ENCODE measurements at places on chromosomes 11 and 22.

GRCh38 chr22:43537019-43537585, 125.3 kb downstream of the MPPED1 start:
- DNase-seq, result no peak

- no peak for DNase-seq
Measured at GRCh38 chr22:48021991-48022401, 1259.5 kb downstream of the TBC1D22A start.

DNA sequence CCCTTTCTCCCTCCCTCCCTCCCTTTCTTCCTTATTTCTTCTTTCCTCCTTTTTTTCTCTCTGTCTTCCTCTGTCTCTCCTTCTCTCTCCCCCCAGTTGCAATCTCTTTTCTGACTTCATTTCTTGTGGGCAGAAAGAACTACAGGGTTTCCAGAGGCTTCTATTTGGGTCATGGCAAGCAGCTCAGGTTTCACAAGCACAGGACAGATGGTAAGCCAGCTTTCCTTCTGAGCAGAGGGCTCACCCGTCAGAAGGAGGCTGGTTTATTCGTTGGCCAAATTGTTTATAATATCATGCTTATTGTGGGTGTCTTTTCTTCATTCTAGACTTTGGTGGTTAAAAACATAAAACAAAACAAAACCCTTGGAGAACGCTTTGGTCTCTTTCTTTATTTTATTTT, 58.9 kb upstream of the CLMP start:
- DNase-seq, result no peak

- DNase-seq, result no peak
Measured at GRCh38 chr22:40813912-40814315, 5.2 kb downstream of the SLC25A17 start.

Data from activated CD4-positive, alpha-beta T cell treated with anti-CD3 and anti-CD28 coated beads, Interleukin-2, amount 10 ng/mL, durations not matched to agents 24 days and 14 days (primary cell).